ENCODE measurements at places on chromosomes 5 and 9.
A peak's percentile ranks its signal among the peaks of the same experiment; 100 is the strongest.

DNA sequence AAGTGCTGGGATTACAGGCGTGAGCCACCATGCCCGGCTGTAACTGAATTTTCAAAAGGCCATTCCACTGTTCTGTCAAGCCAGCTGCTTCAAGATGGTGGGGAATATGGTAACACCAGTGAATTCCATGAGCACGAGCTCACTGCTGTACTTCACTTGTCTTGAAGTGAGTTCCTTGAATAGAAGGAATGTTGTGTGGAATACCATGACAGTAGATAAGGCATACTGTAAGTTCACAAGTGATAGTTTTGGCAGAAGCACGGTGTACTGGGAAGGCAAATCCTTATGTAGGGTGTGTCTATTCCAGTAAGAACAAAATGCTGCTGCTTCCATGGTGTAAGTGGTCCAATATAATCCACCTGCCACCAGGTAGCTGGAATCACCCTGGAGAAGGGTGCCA, 6.6 kb upstream of the PRXL2C start:
- DNase-seq = no peak

GRCh38 chr5:140594169-140594568, 29.5 kb downstream of the SLC35A4 start:
- DNase-seq = no peak

DNA sequence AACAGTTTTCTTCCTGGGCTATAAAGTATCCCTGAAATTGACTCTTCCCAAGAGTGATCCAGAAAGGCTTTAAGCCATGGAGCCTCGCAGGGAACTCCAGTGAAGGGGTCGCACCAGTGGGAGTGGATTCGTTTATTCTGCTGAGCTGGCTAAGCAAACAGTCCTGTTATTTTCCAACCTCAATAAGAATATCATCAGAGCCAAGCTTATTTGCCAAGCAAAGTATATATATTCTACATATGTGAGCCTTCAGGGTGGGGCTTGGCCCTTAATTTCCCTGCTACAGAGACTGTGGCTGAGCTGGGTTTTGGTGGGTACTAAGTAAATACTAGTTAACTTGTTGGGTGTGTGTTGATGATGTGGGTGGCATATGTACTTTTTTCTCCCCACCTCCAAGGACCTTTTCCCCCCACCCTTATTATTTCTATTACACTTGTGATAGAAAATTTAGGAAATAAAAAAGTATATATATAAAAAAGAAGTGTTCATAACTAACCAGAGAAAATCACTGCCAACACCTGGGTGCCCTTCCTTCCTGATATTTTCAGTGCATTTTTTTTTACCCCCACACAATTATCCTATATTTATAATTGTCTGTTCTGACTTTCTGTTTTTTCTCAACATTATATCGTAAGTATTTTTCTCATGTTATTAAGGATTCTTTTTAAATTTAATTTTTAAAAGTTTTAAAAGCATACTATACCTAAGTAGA, 5.3 kb downstream of the GSN start:
- no peak for DNase-seq

GRCh38 chr5:66860199-66860975, 264.2 kb downstream of the MAST4 start:
- peak; percentile 40 for DNase-seq

GRCh38 chr5:9188131-9188530, 357.7 kb downstream of the SEMA5A start:
- DNase-seq = no peak

DNA sequence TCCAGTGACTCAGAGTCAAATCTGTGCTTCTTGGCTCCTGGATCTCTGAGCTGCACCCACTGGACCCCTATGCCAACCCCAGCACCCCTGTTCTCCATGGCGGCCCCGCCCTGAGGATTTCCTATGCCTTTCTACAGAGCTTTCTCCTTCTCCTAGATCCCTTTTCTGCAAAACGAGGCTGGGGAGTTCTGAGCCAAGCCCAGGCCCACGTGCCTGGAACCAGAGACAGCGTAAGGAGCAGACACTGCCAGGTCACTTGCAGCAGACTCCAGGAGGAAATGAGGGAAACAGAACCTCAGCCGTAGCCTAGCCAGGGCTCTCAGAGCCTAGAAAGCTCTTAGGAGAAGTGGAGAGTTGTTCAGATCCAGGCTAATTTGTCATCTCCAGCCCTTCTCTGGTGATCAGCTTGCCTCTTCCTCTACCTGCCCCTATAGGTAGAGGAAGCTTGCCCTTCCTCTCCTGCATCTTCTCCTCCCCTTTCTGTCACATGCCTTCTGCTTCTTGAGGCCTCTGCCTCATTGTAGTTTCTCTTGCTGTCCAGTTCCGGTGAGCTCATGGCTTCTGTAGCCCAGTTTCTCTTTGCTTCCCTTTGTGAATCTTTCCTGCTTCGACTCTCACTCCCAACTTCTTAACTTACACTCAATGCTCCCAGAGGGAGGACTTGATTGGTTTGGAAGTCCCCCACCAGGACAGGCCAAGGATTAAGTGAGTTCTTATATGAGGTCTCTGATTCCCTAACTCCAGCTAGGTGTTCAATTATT, 163.4 kb downstream of the RGS3 start:
- DNase-seq = no peak

DNA sequence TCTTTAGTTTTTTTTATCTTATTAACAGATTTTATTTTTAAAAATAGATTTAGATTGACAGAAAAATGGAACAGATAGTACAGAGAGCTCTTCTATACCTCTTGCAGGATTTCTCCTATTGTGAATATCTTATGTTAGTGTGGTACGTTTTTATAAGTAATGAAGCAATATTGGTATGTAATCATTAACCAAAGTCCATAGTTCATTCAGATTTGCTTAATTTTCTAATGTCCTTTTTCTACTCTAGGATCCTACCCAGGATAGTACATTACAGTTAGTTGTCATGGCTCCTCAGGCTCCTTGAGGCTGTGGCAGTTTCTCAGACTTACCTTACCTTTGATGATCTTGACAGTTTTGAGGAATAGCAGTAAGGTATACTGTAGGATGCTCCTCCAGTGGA, 30.4 kb downstream of the PPP2R2B start:
- no peak for DNase-seq

All from NCI-H2171 treated with DMSO at 0.1 percent for 48 hours (cell line).